NCI-H526 (cell line): ENCODE measurements at places on chromosomes 5 and 9.
A peak's percentile ranks its signal among the peaks of the same experiment; 100 is the strongest.

DNA sequence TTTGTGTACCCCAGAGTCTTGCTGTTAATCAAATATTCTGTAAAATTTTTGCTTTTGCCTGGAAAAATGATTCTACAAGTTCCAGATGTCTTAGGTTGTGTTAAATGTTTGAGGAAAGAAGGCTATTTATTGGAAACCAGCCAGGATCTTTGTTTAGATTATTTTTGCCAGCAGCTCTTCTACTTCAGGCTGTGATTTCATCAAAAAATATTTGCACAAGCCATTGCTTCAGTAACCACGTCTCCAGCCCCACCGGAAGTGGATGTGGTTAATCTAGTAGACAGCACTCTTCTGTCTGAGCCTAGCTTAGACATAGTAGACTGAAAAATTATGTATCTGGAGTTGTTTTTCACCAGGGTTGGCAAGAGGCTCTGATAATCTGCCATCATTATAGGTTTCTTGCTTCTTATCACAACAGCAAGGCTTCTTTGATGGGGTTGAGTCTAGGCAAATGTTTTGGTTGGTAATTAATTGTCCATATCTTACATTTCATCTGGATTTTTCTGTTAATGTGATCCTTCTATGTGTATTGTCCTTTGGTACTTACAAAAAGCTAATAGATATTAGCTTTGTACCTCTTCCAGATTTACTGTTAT is 17.1 kb downstream of the KCTD16 start:
- peak; percentile 23 for DNase-seq

DNA sequence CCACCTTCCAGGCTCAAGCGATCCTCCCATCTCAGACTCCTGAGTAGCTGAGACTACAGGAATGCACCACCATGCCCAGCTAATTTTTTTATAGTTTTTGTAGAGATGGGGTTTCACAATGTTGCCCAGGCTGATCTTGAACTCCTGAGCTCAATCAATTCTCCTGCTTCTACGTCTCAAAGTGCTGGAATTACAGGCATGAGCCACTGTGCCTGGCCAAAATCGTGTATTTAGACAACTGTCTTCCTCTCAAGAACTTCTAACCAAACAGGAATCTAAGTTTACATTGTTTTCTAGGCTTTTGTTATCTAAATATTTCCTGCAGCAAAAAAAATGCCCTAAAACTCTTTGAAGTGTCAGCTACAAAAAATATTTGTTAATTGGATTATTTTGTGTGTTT is 78.8 kb downstream of the NLN start:
- DNase-seq = no peak

- no peak for DNase-seq
These were observed 12.7 kb downstream of the STK10 start for GRCh38 chr5:172175263-172175719.

DNA sequence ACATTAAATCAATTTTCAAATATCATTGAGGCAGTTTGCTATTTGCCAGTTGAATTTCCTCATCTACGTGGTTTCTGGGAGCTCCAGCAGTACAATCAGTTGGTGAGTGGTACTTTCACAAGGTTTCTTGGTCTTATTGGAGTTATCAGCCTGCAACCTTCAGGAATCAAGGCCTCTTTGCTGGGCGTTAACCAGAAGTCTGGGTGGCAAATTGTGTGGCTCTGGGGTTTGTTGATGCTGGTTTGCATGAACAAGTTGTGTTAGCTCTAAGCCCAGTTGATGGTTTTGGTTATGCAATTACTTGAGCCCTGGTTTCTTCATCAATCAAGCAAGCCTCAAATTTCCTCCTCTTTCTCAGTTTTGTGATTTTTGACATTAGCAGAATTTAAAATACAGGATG is 152.9 kb upstream of the ANKRD55 start:
- DNase-seq = no peak

GRCh38 chr5:90479611-90480385 is 5.1 kb downstream of the POLR3G start:
- DNase-seq = no peak

- DNase-seq = peak; percentile 70
These were observed 35.2 kb upstream of the SPATA31C2 start for GRCh38 chr9:88173378-88173999.

GRCh38 chr5:102718819-102719218 is 36.3 kb upstream of the PAM start:
- no peak for DNase-seq

- DNase-seq = no peak
These were observed 334.1 kb downstream of the RFX3 start for GRCh38 chr9:3191715-3192114.

- DNase-seq = no peak
These were observed 61.8 kb downstream of the C9 start for GRCh38 chr5:39302472-39302871.

DNA sequence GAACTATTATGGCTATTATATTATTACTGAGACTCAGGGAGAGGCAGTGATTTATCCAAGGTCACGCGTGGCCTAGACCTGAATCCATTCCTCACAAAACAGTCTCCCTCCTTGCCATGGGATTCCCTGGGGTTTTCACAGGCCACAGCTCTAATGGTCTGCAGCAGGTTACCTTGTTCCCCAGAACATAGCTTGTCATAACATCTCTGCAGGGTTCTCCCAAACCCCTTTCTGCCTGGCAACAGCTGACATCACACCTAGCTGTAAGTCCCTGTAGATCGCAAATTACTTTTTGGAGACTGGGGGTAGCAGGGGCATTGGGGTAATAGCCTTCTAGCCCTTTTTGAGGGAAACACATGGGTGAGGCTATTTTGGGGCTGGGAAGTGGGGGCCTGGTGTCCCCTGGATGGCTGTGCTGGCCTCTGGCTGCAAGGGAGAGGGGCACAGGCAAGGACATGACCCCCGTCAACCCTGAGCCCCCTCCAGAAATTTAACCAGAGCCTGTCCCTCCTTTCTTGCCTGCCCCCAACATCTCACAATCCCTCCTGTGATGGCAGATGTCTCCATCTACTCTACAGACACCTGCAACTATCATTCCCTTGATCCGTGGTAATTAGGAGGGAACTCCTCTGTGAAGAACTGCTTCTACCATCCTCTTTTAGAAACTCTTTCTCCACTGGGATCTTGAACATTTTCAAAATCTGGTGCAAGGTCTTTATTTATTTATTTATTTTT is 1.3 kb downstream of the CD74 start:
- DNase-seq = peak; percentile 15

DNA sequence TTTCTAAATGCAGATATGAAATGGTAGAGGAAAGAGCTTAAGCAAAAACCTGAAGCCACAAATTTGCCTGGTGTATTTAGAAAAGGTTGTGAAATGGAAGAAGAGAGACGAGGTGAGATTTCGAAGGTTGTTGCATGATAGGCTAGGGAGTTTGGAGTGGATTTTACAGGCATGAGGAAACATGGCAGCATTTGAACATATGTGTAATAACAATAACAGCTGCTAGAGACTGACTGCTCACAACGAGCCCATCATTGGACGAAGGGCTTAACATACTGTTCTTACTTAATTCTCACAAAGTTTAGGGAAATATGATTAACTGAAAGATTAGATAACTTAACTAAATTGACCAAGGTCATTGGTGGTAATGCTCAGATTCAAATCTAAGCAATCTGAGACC is 108.1 kb downstream of the JAKMIP2 start:
- peak; percentile 26 for DNase-seq

GRCh38 chr5:114418176-114419066 is 56.6 kb downstream of the KCNN2 start:
- DNase-seq = no peak

- DNase-seq = peak; percentile 12
These were observed 8.1 kb downstream of the ARPC5L start for GRCh38 chr9:124869986-124870560.

- no peak for DNase-seq
These were observed 201.8 kb downstream of the NSG2 start for GRCh38 chr5:174247301-174247700.

- no peak for DNase-seq
These were observed 8.6 kb upstream of the ZNF169 start for GRCh38 chr9:94250456-94250855.

DNA sequence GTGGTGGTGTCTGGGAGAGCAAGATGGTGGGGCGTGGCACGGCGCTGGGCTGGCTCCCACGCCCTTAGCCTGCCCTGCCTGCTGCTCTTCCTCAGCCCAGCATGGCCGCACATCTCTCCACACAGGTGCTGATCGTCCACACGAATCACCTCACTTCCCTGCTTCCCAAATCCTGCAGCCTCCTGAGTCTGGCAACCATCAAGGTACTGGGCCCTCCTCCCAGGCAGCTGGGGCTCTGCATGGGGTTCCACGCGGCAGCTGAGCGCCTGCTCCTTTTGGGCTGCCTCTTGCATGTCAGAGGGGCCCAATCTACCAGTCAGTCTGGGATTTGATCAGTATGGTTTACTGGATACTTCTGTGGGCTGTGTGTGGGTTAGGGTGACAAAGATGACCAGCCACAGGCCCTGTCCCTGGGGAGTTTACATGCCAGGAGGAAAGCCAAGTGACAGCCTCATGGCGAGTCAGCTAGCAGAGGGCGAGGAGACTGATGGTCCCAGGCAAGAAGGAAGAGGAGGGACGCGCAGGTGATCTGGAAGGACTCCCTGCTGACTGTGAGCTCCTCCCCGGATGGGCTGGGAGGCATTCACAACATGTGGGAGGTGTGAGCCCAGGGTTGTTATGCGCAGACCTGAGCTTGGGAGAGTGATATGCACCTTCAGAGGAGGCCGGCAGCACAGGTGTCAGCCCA is 6.0 kb downstream of the LRSAM1 start:
- no peak for DNase-seq

- DNase-seq = no peak
These were observed 58.4 kb downstream of the OTULIN start for GRCh38 chr5:14722923-14723322.

GRCh38 chr9:111348821-111349271 is 18.8 kb upstream of the OR2K2 start:
- DNase-seq = no peak

GRCh38 chr9:69121155-69122081 is 52.7 kb upstream of the TJP2 start:
- DNase-seq = peak; percentile 76

GRCh38 chr5:76402251-76402885 is 717 bp upstream of the IQGAP2 start:
- peak; percentile 15 for DNase-seq

DNA sequence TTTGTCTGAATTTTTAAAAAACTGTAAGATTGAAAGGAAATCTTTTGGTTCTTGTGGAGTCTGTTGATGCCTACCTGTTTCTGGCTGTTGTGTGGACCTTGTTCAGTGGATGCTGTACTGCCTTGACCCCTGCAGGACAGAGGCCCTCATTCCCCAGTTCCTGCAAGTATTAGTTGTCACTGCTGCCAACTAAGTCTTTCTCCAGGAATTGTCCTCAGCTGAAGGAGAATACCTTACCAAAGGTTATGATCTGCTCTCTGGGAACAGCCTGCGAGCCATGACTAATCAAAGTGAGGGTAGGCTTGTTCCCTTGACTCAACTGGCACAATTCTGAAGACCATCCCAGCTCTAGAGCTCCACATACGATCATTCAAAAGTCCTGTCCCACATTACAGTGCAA is 145.3 kb upstream of the FST start:
- no peak for DNase-seq

- DNase-seq = no peak
These were observed 21.0 kb upstream of the RALGDS start for GRCh38 chr9:133141833-133142595.

GRCh38 chr9:105416840-105417239 is 31.0 kb upstream of the FSD1L start:
- no peak for DNase-seq

DNA sequence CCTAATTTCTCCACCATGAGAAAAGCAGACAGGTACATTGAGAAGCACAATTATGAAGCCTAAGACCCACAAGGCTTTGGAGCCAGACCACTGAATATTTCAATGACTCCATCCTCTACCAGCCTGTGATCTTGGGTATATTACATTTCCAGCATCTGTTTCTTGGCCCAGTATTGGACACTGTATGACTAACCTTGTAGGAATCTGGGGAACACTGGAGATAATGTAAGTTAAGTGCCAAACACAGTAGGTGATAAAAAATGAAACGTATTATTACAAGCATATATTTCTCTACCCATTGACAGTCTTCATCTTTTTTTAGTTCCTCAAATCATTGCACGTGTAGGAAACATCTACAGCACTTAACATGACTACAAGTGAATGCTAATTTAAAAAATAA is 28.6 kb upstream of the FEM1C start:
- DNase-seq = no peak

DNA sequence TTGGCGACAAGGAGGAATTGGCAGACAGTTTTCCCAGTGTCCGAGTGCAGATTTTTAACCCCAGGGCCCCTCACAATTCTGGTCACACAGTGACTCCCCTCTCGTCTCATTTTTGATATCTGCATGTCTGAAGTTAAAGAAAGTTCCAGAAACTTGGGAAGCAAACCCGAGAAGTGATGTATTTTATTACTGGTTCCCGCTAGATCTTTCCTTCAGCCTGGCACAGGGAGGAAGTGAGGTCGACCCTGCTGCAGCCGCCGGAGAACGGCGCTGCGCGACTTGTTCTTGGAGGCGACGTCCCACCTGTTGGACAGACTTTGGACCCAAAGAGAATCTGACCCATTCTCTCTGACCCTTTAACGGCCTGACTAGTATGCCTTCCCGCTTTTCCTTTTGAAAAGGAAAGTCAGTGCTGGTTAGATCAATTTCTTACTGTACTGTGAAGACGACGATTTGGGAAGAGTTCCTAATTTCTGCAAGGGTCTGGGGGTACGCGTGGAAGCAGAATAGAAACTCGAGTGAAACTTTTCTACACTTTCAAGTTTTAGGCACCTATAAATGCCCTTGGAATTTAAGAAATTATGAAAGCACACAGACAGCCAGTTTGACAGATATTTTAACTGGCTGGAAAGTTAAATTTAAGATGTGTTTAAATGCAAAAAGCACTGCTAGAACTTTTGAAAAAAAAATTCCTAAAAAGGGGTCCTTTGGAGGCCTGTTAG is 744 bp downstream of the OTULIN start:
- no peak for DNase-seq

GRCh38 chr5:74355041-74355824 is 285.3 kb downstream of the ENC1 start:
- no peak for DNase-seq

GRCh38 chr9:125632321-125633115 is 74.5 kb downstream of the MAPKAP1 start:
- peak; percentile 58 for DNase-seq

DNA sequence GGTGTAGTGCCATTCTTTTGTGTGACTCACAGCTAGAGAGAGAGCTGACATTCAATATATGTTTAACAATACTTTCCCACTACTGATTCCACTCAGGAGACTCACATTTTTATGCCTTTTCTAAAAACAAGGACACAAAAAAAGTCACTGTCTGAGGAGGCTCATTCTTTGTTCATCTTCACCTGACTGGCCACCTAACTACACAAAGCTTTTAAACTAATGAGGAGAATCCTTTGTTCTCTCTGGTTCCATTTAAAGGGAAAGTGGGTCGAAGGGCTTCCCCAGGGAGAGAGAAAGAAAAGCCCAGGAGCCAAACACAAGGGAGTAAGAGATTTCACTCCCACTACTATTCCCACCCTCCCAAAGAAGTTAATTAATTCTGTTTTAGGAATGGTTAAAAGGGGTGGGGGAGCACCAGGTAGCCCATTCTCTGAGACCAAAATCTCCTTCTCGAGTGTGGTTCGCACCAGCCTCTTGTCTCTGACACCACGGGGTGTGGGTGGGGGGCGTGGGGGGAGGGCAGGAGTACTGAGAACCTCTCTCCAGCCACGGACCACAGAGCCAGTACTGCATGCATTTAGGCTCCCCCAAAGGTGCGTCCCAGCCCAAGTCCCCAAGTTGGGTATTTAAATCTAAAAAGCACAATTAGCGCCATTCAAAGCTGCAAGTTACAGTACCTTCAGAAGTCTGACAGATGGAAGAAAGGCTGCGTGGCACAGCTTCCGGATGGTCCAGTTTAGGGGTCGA is 747 bp downstream of the TRPM3 start:
- DNase-seq = no peak

GRCh38 chr9:109959679-109960078 is 179.7 kb downstream of the PALM2AKAP2 start:
- no peak for DNase-seq
